ENCODE measurements at places on chromosomes 2 and 18. TPM values are rescaled to one million over a fixed set of nuclear protein-coding genes. Genes with fewer than 3 reads are reported as not detected.

CYP26B1 gene
- 31.6 TPM for polyA plus RNA-seq

KIF3C gene
- polyA plus RNA-seq, result 7.1 TPM

MC4R gene
- polyA plus RNA-seq, result not detected

EMILIN2 gene
- 21.4 TPM for polyA plus RNA-seq

All from testis (tissue), 5 donors.